Fibroblast of skin of left biceps (primary cell): ENCODE measurements at places on chromosomes 4 and X.

GRCh38 chr4:141807103-141807891, 170.9 kb downstream of the IL15 start:
- no peak for DNase-seq

GRCh38 chr4:153013202-153013977, 77.3 kb downstream of the FHDC1 start:
- no peak for DNase-seq

DNA sequence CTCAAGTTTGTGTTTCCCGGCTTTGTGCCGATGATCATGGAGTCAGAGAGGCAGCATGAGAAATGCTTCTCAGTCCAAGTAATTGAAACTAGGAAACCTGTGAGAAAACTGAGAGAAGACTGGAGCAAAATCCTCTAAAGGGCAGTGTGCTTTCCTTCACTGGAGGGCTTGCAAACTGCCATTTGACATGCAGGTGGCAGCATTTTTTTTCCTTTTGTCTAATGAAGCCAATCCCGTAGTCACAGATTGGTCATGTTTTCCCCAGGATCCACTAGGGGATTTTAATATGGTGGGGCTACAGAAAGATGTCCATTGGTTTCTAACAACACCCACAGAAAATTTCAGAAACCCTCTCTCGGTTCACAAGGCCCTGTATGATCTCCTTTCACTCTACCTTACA, 117.4 kb upstream of the NUDT10 start:
- no peak for DNase-seq

DNA sequence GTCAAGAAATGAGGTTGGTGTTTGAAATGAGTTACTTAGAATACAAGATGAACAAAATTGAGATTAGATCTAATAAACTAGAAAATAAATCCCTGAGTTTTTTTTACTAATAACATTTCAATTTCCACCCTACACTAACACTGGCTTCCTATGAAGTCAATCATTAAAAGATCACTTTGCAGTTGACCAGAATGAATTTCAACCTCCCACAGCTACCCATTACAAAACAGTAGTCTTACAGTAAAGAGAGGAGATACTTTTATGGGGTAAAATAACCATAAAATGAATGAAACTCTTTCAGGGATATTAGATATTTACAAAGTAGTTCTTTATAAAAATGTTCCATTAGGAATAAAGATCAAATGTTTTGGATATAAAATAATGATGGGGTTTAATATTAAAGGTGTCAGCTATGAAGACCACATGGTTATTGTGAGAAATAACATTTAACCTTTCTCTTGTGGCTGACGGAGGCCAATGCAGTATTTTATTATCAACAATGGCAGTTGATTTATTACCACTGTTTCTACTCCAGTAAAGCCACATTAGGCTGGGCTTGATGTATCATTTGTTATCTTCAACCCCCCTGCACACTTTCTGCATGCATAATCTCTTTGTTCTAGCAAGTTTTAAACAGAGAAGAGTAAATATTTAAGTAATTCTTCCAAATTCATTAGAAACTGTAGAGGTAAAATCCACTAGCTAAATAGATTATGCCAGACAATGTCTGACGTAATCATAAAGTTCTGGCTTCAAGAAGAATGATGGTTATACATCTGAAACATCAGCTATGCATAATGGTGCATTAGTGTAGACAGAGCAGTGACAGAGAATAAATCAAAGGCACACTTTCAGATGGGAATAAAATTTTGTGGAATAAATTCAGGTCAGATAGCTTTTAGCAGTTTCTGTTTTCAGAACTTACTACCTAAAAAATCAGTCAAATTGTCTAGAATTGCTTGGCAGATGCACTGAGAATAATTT, 516.6 kb downstream of the PCDH18 start:
- no peak for DNase-seq

DNA sequence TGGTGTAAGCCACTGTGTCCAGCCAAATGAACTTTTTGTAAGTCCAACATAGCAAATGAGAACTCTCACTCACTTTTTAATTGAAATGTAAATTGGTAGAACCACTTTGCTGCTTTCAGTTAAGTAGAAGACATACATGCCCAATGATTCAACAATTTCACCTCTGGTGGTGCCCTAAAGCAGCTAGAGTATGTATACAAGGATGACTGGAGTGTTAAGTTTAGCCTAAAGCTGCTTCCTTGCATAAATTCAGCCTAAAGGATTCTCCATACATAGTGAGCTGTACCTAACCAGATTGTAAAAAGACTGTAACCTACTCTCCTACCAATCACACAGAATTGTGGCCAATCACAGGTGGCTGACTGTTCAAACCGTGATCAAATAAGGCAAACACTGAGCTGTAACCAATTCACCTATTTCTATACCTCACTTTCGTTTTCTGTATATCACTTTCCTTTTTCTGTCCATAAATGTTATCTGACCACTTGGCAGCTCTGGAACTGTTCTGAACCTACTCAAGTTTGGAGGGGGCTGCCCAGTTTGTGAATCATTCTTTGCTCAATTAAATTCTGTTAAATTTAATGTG, 39.9 kb downstream of the PDS5A start:
- DNase-seq, result no peak

DNA sequence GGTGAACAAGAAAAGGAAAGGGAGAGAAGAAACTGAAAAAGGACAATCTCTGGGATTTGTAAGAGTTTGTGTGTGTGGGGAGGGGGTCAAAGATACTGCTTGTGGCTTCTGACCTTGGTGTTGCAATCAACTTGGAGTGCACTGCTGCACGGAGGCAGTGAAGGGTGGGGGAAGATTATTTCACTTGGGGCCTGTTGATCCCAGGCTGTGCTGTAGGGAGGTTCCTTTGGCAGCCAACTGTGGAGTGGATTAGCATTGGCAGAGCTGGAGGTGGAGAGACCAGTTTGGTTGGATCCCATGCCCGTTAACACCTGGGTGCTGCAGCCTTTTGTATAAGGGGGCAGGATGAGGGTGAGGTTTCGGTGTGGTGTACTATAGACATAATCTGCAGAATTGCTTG, 38.2 kb downstream of the AFF1 start:
- no peak for DNase-seq
